ENCODE measurements at places on chromosomes 16 and 17.
A peak's percentile ranks its signal among the peaks of the same experiment; 100 is the strongest.

- DNase-seq, result no peak
These were observed 511.7 kb downstream of the CDH13 start for GRCh38 chr16:83138512-83138911.

DNA sequence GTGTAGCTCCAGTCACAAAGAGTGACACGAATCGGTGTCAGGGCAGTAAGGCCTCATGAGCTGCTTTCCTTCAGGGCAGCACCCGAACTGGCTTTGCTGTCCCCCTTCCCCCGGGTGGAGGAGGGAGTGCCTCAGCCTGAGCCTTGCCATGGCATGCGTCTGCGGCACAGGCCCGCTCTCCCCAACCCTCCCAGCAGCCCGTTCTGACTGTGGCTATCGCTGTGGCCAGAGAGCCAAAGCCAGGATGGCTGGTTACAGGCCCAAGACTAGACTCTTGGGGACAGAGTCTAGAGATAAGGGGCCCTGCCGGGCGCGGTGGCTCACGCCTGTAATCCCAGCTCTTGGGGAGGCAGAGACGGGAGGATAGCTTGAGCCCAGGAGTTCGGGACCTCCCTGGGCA, 25.9 kb downstream of the CLUH start:
- no peak for DNase-seq

GRCh38 chr17:66481271-66481670, 178.9 kb downstream of the PRKCA start:
- no peak for DNase-seq

DNA sequence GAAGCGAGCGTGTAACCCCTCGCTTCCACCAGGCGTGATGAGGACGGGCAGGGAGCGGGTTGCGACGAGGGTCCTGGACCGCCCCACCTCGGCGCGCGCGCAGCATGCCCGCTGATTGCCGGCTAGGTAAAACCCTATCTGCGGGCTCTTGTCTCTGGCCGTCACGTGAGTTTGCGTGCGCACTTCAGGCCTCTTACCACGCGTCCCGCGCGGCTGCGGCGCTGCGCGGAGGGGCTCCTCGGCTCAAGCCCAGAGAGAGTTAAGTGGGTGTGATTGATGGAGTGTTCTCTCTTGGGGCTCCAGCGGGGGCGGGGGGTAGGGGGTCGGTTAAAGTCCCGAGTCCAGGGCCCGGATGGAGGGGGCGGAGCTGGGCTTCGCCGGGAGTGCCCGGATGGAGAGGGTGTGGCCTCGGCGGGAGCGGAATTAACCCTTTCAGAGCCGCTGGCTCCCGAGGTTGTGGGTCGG, 7.9 kb downstream of the KDM6B start:
- peak; percentile 91 for DNase-seq

DNA sequence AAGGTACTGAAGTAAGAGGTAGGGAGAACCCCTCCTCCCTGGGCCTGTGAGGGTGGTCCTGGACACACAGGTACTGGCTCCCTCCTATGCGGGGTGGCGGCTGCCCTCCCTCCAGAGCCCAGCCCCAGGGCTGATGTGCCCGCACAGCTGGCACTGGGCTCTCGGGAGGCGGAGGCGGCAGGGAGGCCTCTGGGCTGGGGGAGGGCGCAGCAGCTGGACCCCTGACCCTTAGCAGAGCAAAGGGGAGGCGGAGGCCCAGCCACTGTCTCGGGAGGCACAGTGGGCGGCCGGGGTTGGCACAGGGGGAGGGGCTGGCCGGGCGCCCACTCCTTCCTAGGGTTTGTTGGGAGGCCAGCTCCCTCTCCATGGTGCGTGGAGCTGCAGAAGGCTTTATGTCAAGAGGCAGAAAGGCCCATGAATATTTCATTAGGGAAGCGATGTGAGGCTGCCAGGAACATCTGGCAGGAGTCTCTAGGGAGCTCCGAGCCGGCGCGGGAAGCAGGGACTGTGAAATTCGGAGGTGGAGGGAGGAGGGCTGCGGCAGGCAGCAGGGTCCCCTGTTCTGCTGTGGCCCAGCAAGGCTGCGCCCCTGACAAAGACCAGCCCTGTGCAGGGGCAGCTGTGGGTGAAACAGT, 44.1 kb upstream of the ACSF3 start:
- DNase-seq, result no peak

DNA sequence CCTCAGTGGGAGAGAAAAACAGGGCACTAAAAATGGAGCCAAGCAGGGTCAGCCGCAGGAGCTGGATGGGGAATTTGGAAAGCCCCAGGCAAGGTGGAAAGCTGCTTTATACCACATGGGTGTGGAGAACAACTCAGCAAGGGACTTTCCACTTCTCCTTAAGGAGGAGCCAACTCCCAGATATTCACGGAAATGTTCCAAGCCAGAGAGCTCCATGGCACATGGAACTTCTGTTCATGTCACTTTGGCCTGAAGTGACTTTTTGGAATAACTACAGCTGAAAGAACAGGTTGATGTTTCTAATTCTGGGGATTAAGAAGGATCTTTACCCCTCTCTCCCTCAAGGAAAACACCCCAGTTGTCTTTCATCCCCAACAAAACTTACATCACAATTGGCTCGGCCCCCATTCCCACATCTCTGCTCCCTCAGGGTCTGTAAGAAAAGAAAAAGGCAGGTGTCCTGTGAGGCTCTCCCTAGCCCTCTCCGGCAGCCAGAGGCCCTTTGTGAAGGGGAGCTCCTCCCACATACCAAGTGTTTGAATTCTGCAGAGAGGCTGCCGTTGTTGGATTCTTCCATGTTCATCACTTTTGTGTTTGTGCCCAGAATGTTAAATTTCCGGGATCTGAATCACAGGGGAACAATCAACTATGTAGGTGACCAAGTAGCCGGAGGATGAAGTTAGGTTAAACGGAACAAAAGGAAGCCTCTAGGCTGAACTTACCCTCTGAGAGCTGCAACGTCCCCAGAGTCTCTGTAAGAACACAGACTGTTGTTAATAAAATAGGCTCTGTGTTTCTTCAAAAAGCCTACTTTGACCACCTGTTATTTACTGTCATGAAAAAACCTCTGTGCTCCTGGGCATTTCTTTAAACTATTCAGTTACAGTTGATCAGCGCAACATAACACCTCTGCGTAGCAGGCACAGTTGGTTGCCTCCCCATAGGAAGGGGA, 41.0 kb downstream of the STAT5A start:
- DNase-seq, result no peak

- DNase-seq, result no peak
These were observed 10.1 kb upstream of the STAC2 start for GRCh38 chr17:39235555-39236449.

- peak; percentile 31 for DNase-seq
These were observed 50.7 kb downstream of the TOX3 start for GRCh38 chr16:52496051-52496876.

DNA sequence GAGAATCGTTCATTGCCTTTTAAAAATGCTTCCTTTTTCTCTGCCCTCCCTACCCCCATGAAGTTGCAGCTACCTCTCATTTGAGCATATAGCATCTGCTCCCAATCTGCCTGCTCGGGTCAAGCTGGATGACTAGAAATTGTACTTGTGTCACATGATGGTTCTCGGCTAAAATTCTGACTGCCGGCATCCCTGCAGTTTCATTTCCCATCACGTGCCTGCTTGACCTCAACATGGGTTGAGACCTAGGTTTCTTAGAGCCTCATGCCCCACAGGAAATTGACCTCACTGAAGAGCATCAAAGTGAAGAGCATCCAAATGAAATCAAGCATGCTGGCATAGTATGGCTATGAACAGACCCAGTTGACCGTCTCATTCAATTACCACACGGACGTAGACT, 581.6 kb upstream of the PSMD7 start:
- DNase-seq, result no peak

DNA sequence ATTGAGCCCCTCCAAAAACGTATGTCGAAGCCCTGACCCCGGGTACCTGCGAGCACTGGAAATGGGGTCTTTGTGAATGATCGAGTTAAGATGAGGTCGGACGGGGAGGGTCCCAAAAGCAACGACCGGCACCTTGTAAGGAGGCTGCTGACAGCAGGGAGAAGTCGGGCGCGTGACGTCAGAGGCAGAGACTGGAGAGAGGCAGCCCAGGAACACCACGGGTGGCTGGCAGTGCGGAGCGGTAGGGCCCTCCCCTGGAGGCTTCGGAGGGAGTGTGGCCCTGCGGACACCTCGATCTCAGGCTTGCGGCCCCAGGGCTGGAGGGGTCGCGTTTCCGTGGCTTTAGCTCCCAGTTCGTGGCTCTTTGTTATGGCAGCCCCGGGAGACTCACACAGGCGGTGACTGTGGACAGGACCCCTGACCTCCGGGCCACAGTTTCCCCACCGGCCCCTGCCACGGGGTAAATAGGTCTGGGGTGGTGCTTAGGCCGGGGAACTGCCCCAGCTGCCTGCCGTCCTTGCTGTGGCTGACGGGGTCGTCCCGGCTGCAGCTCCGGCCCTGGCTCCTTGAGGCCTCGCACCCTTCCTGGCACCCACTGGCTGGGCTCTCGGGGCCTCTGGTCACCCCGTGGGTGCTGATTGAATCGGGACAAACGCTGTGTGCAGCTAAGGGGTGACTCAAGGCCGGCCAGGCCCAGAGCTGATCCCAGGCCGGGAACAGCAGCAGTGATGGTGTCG, 10.6 kb upstream of the SSTR5 start:
- DNase-seq, result no peak

GRCh38 chr16:47695756-47696155, 234.6 kb downstream of the PHKB start:
- DNase-seq, result no peak

GRCh38 chr17:65005858-65006257, 50.7 kb downstream of the GNA13 start:
- no peak for DNase-seq

DNA sequence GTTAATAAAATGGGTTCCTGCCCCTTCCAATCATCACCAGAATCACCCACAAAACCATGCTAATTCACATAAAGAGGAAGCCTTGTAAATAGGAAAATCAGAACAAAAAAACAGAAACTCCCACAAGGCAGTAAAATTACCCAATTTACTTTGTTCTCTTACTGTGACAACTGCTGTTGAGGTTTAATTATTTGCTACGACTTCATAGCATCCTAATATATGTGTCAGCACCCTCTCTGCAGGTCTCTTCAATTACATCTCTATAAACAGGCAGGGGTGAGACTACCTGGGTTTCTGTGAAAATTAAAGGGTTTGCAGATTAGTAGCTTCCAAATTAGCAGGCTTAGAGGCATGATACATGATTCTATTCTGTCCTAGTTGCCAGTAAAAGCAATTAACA, 2.7 kb downstream of the WDR59 start:
- DNase-seq, result no peak

DNA sequence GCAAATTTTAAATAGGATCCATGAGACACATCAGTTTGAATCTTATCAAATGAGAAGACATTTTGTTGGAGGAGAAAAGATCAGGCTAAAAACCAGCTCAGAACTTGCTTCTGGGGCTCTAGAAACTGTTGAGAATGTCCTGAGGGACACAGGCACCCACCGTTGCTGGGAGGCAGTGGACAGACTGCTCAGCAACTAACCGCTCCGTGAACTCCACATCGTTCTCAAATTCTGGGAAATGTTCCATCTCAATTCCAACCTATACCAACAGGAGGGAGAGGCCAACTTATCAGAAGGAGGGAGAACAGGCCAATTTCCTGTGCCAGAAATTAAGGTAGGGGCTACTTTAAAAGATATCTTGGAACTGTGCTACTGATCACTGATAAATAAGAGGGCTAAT, 8.3 kb downstream of the TAT start:
- DNase-seq, result no peak

- no peak for DNase-seq
These were observed 7.2 kb downstream of the SLC38A10 start for GRCh38 chr17:81287741-81288430.

DNA sequence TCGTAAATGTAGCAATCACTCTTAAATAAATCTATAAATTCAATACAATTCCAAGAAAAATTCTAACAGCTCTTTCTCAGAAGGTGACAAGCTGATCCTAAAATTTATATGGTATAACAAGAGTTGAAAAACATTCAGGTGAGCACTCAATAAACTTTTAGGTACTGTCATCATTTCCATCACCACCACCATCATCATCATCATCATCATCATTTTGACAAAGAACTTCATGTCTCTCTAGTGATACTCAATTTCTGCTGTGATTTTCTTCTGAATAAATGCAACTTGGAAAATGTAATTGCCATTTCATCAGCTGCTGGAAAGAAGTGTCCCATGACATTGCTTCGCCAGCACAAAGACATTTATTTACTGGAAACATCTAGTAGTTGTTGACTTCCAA, 222.9 kb upstream of the IRX5 start:
- no peak for DNase-seq

DNA sequence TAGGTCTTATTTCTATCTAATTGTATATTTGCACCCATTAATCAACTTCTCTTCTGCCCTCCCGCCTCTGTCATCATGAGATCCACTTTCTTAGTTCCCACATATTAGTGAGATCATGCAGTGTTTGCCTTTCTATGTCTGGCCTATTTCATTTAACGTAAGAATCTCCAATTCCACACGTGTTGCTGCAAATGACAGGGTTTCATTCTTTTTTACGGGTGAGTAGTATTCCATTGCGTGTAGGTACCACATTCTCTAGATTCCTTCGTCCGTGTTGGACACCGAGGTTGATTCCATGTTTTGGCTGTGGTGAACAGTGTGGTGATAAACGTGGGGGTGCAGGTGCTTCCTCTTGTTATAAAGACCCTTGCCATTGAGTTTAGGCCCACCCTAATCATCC, 64.7 kb upstream of the GSE1 start:
- DNase-seq, result no peak

GRCh38 chr17:82924214-82924613, 84.4 kb upstream of the ZNF750 start:
- DNase-seq, result no peak

GRCh38 chr17:44722254-44722653, 13.8 kb downstream of the DBF4B start:
- DNase-seq, result no peak

- no peak for DNase-seq
These were observed 69.4 kb downstream of the NTN1 start for GRCh38 chr17:9090641-9091096.
